ENCODE measurements at places on chromosomes 1 and 21.

GRCh38 chr1:25774921-25775771, 24.8 kb upstream of the SELENON start:
- DNase-seq, result peak; percentile 89

DNA sequence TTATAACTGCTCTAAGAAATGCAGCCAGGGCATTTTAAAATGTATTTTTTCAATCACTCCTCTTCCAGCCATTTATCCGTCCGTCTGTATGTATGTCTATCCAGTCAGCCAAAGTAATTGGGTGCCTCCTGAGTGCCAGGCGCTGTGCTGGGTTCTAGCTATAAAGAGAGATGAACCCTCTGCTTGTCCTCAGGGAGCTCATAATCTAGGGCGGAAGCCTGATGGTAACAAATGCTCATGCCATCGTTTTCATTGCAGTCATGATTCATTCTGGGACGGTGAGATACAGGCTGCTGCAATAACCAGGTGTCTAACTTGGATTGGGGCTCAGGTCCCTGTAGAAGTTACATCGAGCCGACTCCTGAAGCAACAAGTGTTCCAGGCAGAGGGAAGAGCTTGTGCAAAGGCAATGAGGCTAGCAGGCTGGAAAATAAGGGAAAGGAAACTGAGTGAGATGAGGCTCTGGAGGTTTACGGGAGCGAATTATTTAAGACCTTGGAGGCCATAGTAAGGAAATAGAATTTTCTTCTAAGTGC, 11.6 kb downstream of the IFI6 start:
- DNase-seq, result no peak

DNA sequence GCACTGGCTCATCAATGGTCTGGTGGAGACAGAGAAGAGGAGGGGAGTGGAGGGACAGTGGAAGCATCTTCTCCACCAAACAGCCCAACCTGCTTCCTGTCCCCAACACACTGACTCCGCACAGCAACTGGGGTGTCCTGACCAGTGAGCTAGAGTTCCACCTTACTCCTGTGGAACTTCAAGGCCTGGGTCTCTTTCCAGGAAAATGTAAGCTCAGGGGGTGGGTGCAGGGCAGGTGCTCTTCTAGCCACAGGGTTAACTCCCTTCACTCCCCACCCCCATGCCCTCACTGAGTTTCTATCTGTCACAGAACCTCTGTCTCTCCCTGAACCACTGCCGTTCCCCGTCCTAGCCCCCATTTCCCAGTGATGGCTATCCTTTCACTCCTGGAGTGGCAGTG, 876 bp downstream of the MOB3C start:
- DNase-seq, result peak; percentile 26

- DNase-seq, result no peak
Observed at GRCh38 chr1:224637515-224637914, 21.4 kb downstream of the CNIH3 start.
